ENCODE measurements at places on chromosomes 6 and 20. TPM values are rescaled to one million over a fixed set of nuclear protein-coding genes. Genes with fewer than 3 reads are reported as not detected.

DNA sequence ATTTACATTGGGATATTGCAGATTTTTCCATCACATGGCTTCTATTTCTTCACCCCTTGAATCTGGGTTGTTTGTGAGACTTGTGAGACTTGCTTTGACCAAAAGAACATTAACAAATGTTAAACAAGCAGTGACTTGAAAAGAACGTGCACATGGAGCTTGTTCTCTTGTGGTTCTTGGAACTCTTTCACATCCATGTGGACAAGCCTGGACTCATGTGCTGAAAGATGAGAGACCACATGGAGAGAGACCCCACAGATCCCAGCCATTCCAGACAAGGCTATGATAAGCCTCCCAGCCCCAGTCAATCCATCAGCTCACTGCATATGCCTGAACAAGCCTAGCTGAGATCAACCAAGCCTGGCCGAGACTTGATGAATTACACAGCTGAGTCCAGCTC lies 1365.7 kb upstream of the GJE1 start:
- no peak for DNase-seq

DNA sequence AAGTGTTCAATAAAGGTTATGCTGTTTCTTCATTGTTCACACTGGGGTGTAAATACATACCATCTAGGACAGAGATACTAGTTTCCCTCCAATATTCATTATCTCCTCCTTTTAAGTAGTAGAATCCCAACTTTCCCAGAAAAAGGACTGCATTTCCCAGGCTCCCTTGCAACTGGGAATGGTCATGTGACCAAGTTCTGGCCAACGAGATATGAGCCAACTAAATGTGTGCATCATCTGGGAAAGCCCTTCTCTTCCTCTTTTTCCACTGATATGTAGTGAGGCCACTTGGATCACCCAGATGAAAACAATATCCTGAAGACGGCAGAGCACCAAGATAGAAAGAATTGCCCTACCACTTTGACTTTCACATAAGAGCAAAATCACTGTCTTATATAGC lies 97.9 kb upstream of the PTPRT start:
- DNase-seq: no peak

DNA sequence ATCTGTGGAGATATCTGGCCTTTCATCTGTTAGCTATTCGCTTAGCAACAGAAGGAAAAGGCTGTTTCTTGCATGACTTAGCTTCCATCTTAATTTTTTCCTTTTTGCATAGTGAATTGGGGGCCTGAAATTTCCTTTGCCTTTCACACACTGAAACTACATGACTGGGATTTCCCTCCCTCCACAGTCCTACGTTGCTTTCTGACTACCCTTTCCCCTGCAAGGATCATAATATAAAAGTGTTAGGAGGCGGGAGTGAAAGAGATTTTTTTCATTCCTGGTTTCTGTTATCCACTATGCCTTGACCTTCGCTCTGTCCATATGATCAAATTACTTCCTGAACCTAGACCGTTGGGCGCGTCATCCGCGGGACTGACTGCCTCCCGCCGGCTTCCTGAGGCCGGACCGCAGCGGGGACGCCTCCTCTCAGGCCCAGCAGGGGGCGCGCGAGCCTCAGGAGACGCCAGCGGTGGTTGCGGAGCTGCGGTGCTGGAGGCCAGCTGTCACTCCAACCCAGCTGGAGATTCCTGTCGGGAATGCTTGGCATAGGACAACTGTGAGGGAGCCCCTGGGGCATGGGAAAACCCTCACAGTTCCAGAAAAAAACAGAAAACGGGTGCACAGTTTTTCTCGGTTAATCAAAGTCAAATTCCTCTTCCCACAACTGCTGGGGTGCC lies 55.6 kb downstream of the MEP1A start:
- peak; percentile 89 for DNase-seq

GRCh38 chr20:2873747-2874041 lies 413 bp downstream of the PTPRA start:
- DNase-seq: peak; percentile 90

DNA sequence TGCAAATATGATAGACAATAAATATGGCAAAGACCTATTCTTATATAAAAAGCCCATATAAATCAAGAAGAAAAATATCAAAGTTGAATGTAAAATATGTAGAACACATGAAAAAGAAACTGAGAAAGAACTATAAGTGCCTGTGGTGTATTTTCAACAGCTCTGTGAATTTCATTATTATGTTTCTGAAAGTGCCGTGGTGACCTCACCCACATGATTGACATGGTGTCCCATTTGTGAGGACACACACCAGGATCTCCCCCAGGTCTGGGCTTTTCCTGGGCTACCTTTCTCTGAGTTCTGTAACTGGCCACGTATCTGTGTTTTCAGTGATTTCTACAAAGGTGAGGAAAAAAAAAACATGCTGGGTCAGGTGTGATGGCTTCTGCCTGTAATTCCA lies 86.7 kb downstream of the BMP6 start:
- DNase-seq: no peak

DNA sequence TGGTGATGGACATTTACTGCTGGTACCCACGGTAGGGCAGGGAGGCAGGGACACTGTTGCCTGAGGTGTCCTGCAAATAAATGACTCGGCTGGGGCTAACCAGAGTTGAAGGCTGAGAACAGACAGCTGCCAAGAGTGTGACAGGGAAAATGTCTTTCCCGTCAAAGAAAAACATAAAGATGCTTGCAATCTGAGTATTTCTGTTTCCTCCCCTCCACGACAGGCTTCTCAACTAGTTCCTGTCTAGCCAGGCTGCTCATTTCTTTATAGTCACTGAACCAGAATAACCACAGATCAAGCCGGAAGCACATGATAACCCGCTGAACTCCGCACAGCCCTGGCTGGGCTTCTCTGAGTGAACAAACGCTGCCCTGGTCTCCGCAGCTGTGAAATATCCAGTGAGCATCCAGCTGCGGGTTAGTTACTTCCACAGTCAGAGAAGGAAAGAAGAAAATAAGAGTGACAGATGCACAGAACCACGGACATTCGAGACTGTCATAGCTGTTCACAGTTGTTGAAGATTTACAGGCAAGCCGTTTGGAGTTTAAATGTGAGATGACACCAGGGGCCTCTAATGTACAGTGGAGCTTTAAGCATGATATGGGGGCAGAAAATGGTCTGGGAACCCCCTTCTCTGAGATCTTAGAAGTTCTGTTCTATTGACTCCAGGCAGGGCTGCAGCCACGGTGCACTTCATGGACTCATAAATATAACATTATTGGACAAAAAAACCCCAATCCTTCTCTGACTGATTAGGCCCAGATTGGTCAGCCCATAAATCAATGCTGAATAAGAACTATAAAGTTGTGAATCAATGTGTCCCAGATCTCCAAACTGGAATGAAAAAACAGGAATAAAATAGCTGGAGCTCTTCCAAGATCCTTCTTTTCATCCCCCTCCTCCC lies 299.9 kb upstream of the SUPT3H start:
- DNase-seq: no peak

DNA sequence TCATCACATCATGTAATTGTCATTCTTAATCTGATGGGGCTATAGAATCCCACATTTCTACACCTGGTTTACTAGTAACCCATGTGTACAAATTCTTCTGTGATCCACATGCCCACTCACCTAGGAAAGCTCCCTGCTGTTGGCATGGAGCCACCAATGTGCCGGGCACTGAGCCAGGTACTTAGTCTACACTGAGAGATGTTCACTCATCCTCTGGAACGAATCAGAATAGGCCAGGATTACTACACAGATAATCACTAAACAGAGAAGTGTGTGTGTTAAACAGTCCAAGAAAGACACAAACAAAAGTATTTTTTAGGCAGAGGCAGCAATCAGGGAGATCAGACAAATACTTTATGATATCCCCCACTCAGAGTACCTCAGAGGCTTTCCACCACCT lies 193.2 kb upstream of the VGLL2 start:
- peak; percentile 5 for DNase-seq

DNA sequence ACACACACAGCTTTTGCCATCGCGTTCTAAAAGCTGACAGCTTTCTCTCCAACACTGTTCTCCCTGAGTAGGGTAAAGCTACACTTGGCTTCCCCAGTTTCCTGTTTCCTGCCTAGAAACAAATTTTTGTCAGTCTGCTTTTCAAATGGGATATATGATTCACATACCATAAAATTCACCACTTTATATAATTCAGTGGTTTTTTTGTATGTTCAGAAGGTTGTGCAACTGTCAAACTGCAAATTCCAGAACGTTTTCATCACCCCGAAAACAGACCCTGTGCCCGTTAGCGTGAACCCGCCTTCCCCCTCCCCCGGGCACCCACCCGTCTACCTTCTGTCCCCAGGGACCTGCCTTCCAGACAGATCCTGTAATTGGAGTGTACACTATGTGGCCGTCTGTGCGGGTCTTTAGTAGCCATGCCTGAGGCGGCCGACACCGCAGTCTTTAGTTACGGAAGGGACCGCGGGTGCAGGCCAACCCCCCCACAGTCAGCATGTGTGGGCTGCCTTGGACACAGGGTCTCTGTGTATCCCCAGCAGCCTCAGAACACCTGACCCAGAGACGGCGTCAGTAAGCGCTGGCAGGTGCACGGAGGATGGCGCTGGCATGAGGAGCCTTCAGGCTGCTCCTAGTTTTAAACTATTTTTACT lies 16.6 kb downstream of the HRH3 start:
- DNase-seq: no peak

DNA sequence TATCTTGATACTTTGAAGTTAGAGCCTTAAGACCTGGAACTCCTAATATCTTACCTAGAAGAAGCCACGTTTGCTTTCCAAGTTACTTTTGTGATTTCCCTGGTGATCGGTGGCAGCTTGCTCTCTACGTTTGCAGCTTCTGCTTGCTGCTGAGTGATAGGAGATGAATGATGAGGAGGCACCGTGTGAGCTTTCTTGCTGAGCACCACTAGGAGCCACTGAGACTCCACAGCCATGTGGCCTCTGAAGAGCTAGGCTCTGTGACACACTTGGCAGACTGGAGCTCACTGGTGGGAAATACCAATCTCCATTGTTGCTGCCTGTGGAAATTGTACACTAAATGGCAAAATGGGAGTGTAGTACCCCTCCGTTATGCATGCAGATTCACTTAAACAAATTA lies 161.8 kb downstream of the IBTK start:
- no peak for DNase-seq

- peak; percentile 43 for DNase-seq
Measured at GRCh38 chr20:35290186-35290886, 1.9 kb downstream of the FAM83C start.

DNA sequence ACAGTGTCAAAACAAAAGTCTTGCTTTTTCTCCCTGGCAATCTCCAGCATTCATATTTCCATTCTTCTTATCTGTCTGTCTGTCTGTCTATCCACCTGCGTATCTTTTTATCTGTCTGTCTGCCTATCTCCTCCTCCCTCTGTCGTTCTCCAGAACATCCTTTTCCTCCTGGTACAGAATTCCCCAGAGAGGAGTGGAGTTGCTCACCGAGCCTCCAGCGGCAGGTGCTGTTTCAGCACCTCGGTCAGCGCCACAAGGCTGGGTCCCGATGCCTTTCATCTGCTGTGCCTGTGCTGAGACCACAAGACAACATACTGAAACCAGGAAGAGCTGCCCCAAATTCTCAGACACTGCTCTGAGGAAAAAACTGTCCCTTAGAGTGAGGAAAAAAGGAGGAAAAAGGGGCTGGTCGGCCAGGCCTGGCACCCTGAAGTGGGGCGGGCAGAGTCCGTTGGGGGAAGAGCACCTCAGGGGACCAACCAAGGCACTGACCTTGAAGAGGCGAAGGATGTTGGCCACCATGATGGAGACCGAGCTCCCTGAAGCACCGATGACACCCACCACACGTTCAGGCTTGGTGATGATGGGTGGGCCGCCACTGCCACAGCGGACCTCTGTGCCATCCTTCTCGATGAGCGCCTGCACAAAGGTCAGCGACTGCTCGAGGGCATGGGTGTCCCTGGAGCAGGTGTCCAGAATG lies 13.3 kb downstream of the GRM4 start:
- DNase-seq: no peak

- DNase-seq: no peak
Measured at GRCh38 chr20:17189976-17190695, 36.7 kb upstream of the PCSK2 start.

DNA sequence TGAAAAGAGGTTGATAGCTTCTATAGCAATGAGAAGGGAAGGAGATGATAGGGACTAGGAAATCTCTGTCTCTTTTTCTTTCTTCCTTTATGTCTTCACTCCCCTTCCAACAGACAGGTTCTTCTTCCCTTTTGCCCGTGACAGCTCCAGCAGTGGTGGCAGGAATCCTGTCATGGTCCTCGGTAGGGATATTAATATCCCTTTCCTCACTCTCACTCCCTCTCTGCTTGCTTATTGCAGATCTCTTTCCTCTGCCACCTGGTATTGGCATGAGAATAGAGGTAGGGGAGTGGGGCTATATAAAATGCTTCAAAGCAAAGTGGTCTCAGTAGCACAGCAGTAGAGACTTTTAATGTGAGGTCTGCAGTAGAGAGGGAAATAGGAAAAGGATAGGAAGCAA lies 19.7 kb downstream of the RAD21L1 start:
- DNase-seq: no peak

GRCh38 chr20:403582-403957 lies 4.5 kb upstream of the RBCK1 start:
- no peak for DNase-seq

DNA sequence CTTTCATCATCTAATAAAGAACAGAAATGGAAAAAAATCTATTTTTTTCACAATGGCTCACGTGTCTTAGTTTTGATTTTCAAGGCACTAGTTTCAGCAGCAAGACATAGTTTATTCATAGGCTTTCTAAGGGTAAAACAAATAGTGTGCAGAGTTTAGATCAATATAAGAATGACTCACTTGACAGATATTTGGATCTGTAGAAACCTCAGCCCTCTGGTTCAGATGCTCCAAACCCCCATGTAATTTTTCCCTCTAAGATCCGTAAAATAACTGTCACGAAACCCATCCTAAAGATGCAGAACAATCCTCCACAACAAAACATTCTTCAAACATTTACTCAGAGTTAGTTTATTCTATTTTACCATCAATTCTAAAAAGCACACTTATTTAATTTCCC lies 43.4 kb downstream of the IYD start:
- no peak for DNase-seq

GRCh38 chr6:77638129-77638830 lies 14.6 kb upstream of the MEI4 start:
- no peak for DNase-seq

DNA sequence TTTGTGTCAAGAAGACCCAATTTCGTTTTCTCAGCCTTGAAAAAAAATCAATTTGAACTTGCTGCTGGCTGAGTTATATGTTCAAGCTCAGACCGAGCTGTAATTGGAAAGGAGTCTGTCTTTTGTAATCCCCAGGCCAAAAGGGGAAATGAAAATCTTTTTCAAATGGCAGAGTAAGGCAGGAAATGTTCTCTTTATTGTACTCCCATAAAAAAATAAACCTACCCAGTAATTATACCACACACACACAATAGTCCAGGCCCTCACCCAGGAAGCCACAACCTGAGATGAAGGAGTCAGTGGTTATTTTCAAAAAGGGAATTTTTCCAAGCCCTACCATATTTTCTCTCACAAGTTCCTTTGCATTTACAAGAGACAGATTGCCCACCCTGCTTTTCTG lies 45.3 kb downstream of the CLIC5 start:
- no peak for DNase-seq

Gene CGA
- polyA plus RNA-seq: 6.0 TPM

Gene LIN28B
- polyA plus RNA-seq: 0.44 TPM

Gene LPA
- polyA plus RNA-seq: 0.18 TPM

Gene HLA-DRA
- polyA plus RNA-seq: 75.0 TPM

Gene POM121L2
- polyA plus RNA-seq: 0.10 TPM

Gene NT5E
- polyA plus RNA-seq: 16.8 TPM

Gene PHF3
- polyA plus RNA-seq: 76.0 TPM

Gene SRSF3
- 634 TPM for polyA plus RNA-seq

Gene CLIC5
- polyA plus RNA-seq: 10.3 TPM

Gene SLC25A27
- 111 TPM for polyA plus RNA-seq

Gene RNF8
- polyA plus RNA-seq: 34.2 TPM
